NCI-H187 (cell line): ENCODE measurements at places on chromosomes 2 and 18.

DNA sequence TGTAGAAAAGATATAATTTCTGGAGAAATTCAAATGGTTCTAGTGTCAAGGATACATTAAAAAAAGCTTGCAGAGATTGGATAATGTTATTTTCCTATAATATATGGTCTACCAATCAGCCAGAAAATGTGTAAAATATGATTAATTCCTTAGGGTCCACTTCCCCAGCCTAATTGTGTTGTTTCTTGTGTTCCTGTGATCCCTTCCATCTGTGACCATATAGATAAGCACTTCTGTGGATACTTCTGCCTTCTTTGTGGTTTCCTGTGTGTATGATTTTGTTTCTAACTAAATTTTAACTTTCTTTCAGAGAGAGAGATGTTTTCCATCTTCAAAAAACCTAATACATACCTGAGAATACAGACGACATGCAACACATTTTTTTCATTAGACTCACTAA, 367.1 kb upstream of the PIK3C3 start:
- DNase-seq = no peak

DNA sequence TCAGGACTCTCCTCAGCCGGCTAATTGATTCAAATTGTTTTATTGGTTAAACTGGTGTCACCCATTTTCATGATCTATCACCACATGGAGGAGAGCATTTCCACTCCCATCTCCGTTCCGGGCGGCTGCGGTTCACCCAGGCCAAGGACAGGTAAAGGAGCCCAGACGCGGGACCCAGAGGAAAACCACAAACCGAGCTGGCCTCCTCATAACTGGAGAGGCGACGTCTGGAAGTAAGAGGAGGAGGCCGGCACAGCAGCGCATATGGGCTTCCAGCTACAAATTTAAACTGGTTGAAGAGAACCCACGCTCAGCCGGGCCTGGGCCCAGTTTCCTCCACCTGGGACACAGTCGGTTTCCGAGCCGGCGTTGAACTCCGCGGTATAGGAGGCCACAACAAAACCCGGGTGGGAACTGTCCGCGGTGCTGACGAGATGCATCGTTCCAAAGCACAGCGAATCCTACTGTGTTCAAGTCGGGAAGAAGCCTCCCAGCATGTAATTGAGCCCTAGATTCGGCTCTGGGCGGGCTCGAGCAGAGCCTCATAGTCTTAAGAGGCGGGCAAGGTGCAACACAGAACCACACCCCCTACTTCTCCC, 3.0 kb upstream of the SKOR2 start:
- DNase-seq = no peak

GRCh38 chr2:148552675-148553331, 91.7 kb upstream of the EPC2 start:
- DNase-seq = peak; percentile 21

GRCh38 chr2:112204411-112204810, 50.4 kb downstream of the ZC3H8 start:
- no peak for DNase-seq

DNA sequence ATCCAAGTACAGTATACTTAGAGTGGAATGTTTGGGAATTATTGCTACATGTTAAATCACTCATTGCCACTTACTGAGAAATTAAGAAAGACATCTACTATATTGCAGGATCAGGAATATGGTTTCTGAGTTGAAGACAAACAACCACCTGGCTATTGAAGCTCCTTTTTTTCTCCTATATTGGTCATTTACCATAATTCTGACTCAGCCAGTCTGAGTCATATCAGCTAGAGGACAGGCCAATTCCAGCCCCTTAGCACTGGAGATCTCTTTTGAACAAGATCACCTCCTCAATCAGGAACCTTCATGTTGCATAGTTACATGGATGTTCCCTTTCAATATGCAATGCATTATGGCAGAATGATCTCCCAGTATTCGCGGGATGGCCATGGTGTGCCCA, 42.7 kb upstream of the CDH19 start:
- DNase-seq = no peak

DNA sequence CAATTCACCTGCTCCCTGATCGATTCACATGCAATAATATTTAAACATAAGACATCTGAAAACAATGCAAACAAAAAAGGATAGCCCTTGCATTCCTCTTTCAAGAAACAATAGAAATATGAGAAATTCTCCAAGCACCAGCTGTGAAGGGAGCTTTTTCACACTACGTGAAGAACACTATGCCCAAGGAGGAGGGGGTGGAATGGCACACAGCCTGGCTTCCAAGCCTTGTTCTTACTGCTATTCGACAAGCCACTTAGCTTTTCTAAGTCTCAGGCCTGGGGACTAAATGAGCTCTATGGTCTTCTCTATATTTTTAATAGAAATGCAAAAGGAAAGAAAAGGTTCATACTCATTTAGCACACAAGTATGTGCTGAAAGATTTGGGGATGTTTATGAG, 92.2 kb upstream of the CHRNA1 start:
- DNase-seq = no peak

- DNase-seq = no peak
These were observed 43.3 kb upstream of the ZFP36L2 start for GRCh38 chr2:43269706-43270105.

GRCh38 chr2:71646028-71646427, 192.7 kb downstream of the DYSF start:
- DNase-seq = no peak

GRCh38 chr2:76445880-76446279, 735.2 kb upstream of the GCFC2 start:
- no peak for DNase-seq

- DNase-seq = no peak
These were observed 188.7 kb upstream of the APCDD1 start for GRCh38 chr18:10265560-10266333.

- DNase-seq = no peak
These were observed 33.5 kb upstream of the DAPL1 start for GRCh38 chr2:158761621-158762020.

GRCh38 chr2:714005-714741, 37.0 kb upstream of the TMEM18 start:
- DNase-seq = peak; percentile 87

DNA sequence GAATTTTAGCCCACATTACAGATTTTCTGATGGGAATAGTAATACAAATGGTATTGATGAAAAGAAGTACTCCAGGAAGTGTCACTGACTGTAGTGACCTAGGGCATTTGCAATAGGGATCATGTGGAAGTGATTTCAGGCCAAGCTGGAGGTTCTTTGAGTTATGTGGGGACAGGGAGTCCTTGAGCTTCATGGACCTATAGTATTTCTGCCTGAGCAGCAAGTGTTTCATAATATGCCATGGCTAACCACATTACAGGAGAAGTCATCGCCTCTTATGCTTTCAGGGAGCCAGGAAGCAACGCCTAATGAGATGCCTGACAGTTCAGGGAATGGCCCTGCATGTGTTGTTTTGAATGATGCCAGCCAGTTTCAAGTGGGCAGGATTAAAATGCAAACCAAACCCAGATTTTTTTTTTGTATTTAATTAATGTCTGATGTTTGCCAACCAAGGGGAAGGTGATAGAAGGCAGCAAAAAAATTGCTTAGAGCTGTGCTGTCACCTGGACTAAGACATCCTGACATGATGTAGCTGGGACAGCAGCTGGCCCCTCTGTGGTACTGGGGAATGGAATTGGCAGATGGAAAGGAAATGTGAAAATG, 109.5 kb downstream of the RAPGEF4 start:
- no peak for DNase-seq

GRCh38 chr2:26840937-26841610, 6.9 kb upstream of the DPYSL5 start:
- DNase-seq = no peak

DNA sequence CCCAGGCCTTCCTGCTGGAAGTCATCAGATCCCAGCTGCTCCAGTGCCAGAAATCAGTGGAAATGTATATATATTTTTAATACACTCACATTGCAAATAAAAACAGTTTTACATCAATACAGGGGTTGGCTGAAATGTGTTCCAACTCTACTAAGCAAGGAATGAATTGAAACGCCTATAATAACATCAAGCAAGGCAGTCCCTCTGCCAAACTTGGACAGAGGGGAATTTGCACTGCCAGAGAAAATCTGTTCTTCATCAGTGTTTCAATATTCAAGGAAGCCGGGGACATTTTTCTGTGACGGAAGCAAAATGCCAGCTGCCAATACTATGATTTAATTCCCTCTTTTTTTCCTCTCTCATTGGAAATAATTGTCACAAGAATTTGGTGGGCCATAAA, 335.3 kb downstream of the TNS1 start:
- no peak for DNase-seq

GRCh38 chr18:8869696-8870095, 164.3 kb downstream of the MTCL1 start:
- no peak for DNase-seq
